Stimulated activated naive CD4-positive, alpha-beta T cell (primary cell): ENCODE measurements at places on chromosomes 7 and 10.

DNA sequence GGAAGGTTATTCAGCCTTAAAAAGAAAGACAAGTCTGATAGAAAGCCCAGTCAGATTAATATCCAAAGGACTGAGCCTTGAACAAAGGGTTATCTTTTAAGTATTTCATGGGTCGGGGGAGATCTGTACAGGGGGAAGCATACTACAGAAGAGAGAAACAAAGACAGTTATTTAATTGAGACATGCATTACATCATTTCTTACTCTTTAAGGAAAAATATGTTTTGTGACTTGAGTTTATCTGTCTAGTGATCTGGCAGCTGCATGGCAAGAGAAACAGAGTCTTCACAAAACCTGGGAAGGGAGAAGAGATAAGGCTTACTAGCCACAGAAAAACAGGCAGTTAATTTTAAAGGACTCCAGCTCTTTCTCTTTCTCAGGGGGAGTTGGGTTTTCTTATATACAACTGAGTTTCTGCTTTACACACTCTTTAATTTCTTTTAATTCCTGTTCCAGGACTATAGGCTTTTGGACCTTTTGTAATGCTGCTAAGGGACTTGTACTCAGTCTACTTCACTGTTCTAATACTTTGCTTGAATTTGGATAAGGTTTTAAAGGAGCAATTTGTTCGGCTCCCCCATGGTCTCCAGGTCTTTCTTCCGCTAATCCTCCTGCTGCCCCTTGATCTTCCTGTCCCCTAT lies 20.9 kb upstream of the CYP3A43 start:
- no peak for DNase-seq

GRCh38 chr7:29883462-29884398 lies 77.4 kb downstream of the WIPF3 start:
- DNase-seq: peak; percentile 0

DNA sequence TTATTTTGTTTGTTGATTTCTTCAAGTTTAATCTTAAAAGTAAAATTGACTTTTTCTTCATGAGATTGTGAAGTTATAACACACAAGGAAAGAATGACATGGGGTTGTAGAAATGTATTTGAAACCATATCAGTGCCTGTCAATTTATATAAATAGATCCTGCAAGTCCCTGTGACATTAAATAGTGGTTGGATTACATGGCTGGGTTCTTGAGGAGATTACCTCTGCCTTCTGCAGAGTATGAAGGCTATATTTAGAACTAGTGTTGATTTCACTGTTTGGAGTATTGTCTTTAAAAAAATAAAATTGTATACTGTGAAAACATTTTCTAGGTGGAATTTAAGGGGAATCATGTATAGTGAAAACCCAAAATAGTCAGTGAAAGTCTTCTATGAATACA lies 385.8 kb upstream of the SMIM30 start:
- DNase-seq: no peak

DNA sequence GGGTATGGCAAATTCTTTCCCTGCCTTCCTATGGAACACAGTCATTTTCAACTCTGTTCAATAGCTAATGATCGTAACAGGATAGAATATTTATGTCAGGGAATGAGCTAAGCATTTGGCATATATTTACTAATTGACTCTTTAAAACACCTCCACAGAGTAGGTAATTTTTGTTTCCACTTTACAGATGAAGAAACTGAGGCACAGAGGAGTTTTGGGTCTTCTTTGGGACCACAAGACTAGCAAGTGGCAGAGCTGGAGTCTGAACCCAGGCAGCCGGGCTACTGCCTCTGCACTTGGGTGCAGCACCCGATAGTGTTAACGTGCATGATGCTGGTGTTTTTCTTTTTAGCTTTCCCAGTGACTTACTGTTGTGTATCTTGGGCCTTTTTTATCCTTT lies 384.0 kb downstream of the SFMBT2 start:
- no peak for DNase-seq

- DNase-seq: no peak
Observed at GRCh38 chr7:38773430-38773829, 135.6 kb downstream of the VPS41 start.

DNA sequence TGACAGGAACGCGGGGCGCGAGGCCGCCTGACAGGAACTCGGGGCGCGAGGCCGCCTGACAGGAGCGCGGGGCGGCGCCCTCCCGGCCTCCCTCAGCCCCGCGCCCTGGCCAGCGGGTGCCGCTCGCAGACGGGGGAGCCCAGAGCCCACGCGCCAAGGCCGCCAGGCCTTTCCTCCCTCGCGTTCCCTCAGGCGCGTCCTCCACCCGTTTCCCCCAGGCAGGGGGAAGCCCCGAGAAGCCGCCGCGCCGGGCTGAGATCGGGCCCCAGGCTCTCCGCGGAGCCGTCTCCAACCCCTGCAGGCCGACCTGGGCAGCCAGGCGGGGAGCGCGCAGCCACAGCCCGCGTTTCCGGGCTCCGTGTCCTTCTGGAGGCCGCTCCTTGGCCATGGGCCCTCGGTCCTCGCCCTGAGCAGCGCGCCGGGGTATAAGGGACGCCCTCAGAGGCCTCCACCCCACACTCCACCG lies 17.7 kb downstream of the PTPRN2 start:
- no peak for DNase-seq

DNA sequence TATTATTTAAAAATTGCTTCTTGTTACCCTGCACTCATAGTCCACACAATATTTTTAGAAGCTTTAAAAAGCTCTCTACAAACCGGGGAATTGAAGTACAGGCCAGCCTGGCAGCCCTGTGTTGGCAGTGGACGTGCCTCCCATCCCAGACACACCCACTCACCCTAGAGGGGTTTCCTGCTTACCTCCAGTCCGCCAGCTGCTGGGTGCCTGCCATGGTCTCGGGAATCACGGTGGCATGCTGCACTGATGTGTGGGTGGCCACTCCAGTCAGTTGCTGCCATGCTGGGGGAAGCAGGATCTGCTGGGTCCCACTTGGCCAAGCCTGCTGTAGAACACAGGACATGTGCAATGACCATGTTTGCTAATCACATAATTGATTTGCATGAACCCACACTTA lies 80.4 kb downstream of the CLEC2L start:
- DNase-seq: no peak

DNA sequence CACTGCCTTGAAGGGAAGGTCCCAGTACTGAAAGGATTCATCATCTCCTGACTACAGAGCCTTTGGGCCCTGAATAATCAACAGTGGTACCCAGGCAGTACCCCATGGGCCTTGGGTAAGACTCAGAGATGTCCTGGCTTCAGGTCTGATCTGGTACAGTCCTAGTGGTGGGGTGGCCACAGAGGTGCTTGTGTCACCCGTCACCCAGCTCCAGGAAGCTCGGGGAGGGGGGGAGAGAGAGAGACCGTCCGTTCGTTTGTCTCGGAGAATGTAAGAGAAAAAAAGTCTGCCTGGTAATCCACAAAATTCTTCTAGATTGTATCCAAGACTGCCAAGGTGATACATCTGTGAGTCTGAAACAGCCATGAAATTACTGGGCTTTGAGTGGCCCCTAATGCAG lies 381.3 kb downstream of the PTPRN2 start:
- DNase-seq: no peak

- no peak for DNase-seq
Observed at GRCh38 chr10:75287697-75288096, 51.9 kb upstream of the COMTD1 start.

DNA sequence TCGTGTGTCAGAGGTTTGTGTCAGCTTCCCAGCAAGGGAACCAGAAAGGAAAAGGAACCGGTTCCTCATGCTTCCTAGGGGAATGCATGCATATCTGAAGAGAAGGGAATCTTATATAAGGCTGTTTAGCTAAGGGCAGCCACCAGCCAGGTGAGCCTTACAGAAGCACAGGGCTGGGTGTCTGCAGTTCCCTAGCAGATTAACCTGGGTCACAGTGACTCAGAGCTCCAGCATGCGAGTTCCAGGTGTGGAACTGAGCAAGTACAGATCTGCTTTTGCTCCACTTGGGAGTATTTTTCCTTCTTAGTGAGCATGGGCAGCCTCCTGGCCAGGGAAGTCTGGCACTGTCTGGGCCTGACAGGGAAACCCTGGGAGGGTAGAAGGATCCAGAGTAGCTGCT lies 957 bp upstream of the ANKRD2 start:
- no peak for DNase-seq

DNA sequence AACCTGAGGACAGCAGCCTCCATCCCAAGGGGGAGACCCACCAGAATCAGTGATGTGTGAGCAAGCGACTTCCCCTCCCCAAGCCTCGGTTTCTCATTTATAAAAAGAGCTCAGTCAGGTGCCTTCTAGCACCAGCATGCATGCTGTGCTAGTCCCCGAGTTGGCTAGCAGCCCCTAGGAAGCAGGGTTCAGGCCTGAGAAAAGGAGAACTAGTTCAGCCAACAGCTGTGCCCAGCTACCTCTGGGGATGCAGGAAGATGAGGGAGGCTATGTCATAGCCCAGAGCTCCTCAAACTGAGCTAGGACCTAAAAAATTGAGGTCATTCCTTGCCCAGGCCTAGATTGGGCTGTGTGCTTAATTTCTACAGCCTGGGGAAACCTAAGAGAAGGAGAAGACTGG lies 13.7 kb downstream of the DRGX start:
- DNase-seq: no peak

- no peak for DNase-seq
Observed at GRCh38 chr10:28686835-28687682, 9.7 kb downstream of the BAMBI start.

GRCh38 chr7:25385506-25386136 lies 157.3 kb upstream of the NPVF start:
- DNase-seq: no peak

- no peak for DNase-seq
Observed at GRCh38 chr7:159141167-159141566, 3.5 kb downstream of the VIPR2 start.

GRCh38 chr10:118809357-118810220 lies 54.8 kb upstream of the CACUL1 start:
- DNase-seq: no peak

GRCh38 chr7:102303669-102304422 lies 17.2 kb downstream of the SH2B2 start:
- DNase-seq: no peak

DNA sequence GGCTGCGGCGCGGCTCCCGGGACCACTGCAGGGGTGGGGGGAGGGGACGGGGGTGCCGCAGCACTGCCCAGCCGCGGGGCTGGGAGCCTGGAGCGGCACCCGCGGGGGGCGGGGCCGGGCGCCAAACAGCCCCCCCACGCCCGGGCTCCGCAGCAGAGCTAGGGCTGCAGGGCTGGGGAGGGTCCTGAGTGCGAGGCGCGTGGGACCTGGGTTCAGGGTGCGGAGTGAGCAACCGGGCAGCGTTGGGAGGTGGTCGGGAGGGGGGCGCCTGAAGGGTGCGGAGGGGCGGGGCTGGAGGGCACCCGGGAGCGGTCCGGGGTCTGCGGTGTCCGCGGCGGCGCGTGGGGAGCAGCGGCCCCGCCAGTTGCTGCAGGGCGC lies 528 bp downstream of the CAMK2G start:
- peak; percentile 27 for DNase-seq

- DNase-seq: no peak
Observed at GRCh38 chr7:46776790-46777189, 805.1 kb downstream of the TNS3 start.

GRCh38 chr7:12258074-12258473 lies 47.0 kb downstream of the TMEM106B start:
- DNase-seq: no peak

DNA sequence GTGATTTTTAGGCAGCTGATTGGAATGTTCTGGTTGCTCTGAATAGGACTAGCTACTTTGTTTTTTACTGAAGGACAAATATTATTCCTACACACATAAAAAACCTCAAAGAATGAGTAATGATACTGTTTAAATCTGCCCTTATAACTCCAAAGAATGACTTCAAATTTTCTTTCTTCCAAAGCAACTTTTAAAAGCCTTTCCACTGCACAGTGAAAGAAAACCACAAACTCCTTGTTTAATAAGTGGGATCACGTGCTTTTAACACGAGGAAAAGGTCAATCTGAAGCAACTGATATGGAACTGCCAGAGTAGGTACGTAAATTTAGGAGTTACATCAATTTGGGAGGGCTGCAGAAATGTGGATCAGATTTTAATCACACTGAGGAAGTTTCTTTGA lies 8.0 kb upstream of the PRKCQ start:
- DNase-seq: no peak

DNA sequence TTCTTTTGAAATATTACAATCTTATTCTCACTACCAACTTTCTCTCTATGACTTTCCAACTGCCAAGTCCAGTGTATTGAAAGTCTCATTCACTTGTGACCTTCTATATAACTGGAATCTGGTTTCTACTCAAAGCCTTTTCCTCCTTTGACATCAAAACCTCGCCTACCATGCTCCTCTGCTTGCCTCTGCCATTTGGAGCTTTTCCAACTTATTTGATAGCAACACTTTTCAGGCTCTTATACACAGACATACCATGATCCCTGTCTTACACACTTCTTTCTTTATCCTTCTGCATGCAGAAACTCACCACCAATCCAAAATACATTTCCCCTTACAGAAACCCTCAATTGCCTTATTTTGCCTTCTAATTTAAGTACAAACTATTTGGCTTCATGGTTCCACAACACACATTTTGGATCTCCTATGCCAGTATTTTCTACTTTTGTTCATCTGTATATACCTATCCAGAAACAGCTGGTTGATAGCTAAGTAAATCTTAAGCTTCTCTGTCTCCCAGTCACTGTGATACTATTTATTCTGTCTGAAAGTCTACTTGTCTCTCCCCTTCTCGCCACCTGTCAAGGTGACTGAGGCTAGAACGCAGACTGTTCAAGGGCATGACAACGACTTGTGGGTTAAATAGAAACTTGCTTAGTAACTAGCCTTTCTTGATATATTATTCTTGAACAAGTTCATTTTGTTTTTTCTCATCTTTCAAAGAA lies 22.4 kb downstream of the GNG11 start:
- no peak for DNase-seq

DNA sequence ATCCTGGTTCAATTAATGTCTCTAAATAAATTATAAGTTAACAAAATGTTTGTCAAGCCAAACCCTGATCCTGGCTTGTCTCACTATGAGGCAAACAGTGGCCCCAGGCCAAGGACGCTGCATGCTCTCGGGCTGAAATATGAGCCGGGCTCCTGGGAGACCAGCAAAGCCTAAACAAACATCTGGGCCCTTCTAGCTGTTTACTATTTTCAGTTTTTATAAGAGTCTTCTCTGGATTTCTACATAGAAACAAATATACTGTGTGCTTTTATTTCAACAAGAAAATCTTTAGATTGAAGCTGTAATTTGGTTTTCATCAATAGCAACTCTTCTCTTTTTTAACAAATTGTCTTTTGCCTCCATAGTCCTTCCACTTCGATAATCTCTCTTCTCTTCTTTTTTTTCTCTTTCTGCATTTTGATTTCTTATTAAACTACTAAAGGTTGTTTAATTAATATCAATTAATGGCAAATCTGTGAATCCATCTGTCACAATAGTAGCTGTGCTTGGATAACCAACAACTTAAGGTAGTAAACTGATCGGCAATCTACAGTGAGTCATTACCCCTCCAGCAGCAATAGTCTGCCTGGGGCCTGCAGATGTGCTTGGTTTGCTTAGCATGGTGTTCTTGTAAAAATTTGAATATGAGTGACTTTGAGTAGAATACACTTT lies 83.3 kb upstream of the DNAJC1 start:
- DNase-seq: no peak

- no peak for DNase-seq
Observed at GRCh38 chr10:103641326-103641725, 147.8 kb downstream of the NEURL1 start.
